Activated CD4-positive, CD25-positive, alpha-beta regulatory T cell treated with anti-CD3 and anti-CD28 coated beads, Interleukin-2, amount 50 U/mL, for 16 hours (primary cell): ENCODE measurements at places on chromosomes 11 and 22.

- DNase-seq, result no peak
These were observed 68.4 kb downstream of the TCF20 start for GRCh38 chr22:42202048-42202447.

DNA sequence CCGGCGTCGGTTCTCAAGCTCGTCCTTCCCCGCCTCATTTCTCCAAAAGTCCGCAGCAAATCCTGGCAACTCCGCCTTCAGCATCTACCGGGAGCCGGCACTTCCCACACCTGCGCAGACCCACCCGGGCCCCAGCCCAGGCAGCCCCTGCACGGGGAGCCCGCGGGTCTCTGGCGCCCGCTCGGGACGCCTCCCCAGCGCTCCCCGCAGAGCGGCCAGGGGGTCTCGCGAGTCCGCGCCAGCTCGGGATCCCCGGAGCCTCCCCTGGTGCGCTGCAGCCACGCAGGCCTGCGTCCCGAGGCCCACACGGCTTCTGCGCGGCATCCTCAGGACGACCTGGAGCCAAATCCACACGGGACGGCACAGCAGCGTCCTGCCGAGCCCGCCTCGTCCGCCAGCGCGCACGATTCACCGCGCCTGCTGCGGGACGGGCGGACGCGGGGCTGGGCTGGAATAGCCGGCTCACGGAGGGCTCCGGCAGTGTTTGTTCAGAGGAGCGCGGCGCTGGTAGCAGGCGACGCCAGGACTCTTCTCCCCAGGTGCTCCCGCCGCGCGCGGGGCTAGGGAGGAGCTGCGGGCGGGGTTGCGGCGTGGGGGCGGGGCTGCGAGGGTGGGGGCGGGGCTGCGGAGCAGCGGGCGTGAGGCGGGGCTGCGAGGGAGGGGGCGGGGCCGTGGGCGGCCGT is 816 bp upstream of the PHRF1 start:
- no peak for DNase-seq

DNA sequence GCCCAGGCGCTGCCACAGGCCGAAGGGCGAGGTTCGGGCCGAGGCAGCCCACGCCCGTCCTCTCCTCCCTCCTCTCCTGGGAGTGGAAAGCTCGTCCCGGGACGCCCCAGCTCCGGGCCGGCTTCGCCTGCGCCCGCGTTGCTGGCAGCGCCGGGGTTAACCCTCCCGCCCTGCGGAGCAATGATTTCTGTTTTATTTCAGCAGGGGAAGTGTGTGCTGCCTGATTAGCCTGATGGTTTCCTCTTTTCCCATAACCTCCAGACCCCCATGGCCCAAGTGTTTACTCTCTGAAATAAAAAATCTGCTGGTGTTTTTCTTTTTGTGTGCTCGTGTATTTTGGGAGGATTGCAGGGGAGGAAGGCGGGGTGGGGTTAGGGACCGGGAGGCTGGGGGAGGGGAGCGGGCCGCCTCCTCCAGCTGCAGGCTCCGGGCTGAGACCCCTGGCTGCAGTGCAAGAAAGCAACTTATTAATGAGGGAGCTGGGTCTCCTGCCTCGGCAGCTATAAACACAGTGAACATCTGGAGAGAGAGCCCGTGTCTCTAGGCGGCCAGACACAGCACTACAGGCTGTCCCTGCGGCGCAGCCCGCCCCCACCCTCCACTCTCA is 38.6 kb downstream of the ETS1 start:
- no peak for DNase-seq

GRCh38 chr22:33537059-33537458 is 383.2 kb downstream of the LARGE1 start:
- DNase-seq, result no peak

GRCh38 chr11:126080161-126080941 is 17.7 kb upstream of the CDON start:
- DNase-seq, result no peak

DNA sequence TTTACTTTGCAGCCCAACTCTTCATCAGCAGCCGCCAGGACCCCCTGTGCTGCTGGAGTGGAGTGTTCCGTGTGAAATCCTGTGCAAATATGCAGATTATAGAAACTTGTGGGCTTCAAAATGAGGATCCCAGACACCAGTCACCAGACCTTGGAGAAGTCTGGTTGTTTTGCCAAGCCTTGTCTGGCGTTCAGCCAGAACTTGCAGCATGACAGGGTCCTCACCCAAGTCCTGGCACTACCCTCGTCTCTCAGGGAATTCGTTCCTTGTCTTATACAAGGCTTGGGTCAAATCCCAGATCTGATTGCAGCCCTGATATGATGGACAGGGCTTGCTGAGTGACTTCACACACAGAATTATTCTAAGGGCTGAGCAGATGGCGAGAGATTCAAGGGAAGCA is 18.9 kb downstream of the SHISAL1 start:
- no peak for DNase-seq

DNA sequence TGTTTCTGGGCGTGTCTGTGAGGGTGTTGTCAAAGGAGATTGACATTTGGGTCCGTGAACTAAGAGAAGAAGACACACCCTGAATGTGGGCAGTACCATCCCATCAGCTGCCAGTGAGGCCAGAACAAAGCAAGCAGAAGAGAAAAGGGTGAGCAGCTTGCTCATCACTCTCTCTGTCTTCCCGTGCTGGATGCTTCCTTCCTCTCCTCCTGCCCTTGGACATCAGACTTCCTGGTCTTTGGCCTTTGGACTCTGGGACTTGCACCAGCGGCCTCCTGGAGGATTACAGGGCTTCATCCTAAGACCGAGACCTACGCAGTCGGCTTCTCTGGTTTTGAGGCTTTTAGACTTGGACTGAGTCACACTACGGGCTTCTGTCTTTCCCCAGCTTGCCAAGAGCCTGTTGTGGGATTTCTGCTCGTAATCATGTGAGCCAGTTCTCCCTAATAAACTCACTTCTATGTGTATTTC is 18.8 kb downstream of the APOL2 start:
- DNase-seq, result no peak

- DNase-seq, result no peak
These were observed 82.8 kb downstream of the SPATA19 start for GRCh38 chr11:133762538-133762937.

GRCh38 chr22:21103633-21104032 is 57.9 kb downstream of the LRRC74B start:
- DNase-seq, result no peak
